Mucosa of descending colon (tissue), 3 donors: ENCODE measurements at places on chromosomes 1 and 21. TPM values are rescaled to one million over a fixed set of nuclear protein-coding genes. Genes with fewer than 3 reads are reported as not detected.

DNA sequence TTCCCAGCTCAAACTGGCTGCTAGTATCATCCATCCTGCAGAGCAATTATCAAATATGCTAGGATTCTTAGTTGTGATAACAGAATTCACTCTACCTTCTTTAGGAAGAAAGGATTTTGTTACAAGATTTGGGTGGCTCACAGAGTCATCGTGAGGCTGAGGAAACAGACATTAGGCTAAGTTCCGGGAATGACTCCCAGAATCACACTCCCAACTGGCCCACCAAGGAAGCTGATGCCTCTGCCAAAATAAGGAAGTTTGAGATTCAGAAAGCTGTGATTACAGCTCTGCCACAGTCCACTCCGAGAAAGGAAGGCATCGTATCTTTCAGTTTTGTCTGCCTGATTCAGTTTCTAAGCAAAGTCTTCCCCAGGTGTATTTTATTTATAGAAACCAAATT is 50.6 kb upstream of the LYPLAL1 start:
- DNase-seq: no peak

GRCh38 chr1:110135666-110136065 is 14.6 kb upstream of the SLC6A17 start:
- no peak for DNase-seq

DNA sequence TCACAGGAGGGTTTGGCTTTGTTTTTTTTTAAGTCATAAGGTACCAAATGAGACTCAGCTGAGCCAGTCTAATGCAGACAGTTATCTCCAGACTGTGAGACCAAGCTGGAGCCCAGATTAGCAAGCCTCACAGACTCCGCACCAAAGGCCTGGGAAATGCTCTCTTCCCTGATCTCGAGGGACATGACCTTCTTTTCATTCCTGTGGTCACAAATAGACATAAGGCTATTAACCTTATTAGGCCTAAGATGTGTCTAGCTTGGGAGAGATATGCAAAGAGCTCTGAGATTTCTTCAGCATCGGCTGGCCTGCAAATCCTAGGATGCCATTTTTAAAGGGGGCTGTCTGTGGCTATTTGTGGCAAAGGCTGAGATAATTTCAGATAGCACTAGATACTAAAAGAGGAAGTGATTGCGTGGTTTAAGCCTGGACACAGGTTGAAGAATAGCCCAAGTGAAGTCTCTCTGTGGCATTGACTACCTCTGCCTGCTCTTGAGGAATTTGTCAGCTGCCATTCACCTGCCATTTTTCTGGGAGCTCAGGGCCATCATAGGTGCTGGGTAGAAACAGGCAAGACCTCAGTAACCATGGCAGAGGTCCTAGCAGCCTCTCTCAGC is 301.3 kb downstream of the SIPA1L2 start:
- DNase-seq: no peak

- peak; percentile 49 for DNase-seq
These were observed 1.2 kb downstream of the SYTL1 start for GRCh38 chr1:27342778-27343638.

DNA sequence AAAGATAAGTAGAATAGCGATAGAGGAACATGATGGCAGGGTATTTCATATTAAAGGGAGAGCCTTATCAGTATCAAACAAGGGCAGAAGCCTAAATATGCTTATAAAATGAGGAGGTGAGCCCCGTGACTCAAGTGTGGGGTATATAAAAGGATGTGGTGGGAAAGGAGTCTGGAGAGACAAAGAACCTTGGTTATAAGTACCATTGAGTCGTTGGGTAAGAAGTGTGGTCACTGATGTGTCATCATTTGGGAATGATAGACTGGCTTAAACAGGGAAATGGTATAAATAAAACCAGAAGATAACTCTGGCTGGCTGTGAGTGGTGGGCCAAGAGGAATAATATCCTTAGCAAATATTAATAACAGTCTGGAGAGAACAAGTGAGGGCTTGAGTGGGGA is 10.9 kb upstream of the CD5L start:
- DNase-seq: no peak

GRCh38 chr1:230668227-230668626 is 25.9 kb downstream of the COG2 start:
- no peak for DNase-seq

DNA sequence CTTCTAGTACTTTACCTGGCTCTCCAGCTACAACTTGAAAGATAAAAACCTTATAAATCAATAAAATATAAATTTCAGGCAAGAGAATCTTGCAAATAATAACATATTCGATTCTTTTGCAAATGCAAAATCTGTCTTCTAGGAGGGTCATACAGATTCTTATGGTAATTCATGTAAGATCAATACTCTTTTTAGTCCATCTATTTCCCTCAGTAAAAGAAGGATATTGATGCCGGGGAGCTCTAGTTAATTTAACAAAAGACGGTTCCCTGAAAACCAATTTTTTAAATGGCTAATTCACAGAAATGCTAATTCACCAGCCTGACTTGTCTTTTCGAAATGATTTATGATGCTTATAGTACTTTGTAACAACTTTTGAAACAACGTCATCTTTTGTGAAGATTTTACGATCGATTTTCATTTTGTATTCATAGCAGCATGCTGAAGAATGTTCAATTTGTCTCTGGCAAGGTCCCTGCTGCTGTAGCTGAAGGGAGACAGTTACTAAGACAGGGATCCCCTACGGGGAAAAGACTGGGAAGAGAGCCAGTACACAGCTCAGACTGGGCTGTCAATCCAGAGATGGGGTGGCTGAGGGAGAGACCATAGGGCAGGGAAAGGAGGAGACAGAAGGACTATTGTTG is 90.6 kb upstream of the SPAG17 start:
- no peak for DNase-seq

CLCA2 gene
- total RNA-seq: 1.7 TPM
